ENCODE measurements at places on chromosomes 7 and 10. TPM values are rescaled to one million over a fixed set of nuclear protein-coding genes. Genes with fewer than 3 reads are reported as not detected.
A peak's percentile ranks its signal among the peaks of the same experiment; 100 is the strongest.

DNA sequence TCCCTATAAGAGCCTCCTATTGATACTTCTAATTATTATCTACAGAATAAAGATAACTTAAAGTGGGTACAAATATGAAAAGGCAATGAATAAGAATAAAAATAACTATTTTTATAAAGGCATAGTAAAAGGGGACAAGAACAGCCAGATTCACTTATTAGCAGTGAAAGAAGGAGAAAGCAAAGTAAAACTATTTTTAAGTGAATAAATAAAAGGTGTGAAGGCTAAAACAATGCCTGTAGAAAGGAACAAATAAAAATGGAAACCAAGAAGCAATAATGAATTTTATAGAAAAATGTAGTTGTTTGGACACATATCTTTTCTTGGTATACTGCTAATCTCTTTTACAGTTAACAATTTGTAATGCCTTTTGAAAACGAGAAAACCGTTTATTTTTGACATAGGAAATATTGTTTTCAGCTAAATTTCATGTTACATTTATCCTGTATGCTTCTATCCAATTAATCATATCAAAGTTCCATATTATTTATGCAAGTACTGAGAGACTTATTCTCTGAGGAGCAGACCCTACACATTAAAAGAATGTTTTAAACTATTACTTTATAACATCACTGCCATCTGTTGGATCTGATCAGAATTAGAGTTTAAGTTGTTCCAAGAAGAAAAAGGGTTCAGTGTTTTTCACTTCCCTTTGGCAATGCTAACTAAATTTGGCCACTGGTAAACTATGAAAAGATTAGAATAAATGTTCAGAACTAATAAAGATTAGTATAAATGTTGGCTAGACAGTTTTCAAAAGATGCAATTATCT is 59.1 kb downstream of the ARMC3 start:
- peak; percentile 22 for DNase-seq

DNA sequence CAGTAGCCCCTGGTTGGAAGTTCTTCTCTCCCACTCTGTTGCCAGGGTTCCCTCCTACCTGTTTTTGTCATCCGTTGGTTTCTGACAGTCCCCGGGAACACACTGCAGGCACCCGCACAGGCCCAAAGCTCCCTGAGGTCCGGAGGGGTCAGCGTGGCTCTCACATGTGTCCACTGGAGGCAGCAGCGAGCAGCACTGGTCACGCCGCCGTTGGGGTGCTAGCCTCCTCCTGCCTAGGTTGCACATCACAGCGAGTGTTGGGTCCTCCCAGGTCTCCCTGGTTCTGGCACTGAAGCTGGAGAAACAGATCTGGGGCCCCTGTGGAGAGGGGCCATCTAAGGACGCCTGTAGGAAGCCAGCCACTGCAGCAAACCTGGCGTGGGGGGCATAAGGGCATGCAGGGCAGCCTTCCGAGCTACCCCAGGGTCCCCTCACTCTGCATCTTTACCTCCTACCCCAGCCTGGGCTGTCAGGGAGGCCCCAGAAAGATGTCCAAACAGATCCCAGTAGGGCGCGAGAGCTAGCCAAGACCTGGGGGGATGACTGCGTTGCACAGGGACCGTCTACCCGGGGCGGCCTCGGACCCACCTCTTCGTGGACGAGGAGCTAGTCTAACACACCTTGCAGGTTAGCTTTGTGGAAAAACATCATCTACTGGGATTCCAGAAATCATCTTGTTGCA is 28.9 kb downstream of the LRRC27 start:
- no peak for DNase-seq

DNA sequence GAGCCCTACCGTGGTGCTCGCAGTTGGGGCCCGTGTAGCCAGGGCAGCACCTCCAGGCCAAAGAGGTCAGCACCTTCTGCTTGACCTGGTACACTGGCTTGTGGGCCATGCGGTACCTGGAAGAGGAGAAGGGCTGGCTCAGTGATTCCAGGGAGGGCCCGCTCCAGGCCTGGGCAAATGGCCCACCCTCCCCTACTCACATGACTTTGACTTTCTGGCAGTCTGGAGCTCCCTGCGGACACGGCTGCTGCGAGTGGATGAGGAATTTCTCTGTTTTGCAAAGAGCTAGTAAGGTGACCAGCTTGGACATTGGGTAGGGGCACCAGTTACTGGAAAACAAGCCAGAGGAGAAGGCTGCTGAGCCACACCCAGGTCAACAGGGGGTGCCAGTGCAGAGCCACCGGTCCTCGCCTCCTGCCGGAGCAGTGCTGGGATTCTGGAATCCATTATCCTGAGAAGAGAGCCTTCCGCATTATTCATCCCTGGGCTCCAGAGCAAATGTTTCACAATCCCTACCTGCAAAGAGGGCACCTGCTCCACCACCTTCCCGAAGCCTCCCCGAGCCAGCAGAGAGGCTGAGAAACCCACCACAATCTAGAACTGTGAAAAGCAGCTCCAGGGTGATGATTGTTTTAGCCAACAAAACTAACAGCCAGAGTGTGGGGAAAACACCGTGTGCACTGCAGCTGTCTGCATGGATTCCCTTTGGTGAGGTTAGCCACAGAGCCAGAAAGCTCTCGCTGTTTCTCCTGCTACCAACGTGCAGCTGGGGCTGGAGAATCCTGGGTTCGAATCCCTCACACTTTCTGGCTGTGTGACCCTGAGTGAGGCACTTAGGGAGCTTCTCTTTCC is 11.8 kb downstream of the MMRN2 start:
- DNase-seq = no peak

DNA sequence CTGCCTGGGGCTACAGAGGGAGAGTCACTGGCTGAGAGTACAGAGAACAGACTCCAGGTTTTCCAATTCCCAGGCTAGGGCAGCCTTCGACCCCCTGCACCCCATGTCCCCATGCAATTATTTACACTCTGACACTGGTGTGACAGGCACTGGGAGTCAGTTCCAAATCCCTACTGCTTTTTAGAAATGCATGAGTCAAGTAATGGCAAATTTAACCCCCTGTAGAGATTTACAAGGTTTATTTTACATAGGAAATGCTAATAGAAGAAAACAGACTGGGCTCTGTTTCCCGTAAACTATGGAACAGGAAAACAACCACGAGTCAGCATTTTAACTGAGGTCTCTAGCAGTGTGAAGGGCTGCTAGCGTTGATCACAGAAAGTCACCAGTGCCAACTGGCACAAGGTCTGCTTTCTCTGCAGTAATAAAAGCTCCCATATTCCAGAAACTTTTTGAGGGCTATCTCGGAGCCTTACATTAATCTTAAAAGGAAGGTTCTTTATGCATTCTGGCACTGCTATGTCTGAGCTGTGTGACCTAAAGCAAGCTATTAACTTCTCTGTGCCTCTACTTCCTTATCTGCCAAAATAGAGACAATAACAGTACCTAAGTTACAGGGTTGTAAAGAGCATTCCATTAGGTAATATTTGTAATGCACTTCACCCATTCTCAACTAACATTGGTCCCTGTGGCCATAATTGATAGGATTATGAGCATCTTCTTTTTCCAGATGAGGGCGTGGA is 28.2 kb downstream of the NOD1 start:
- no peak for DNase-seq

DNA sequence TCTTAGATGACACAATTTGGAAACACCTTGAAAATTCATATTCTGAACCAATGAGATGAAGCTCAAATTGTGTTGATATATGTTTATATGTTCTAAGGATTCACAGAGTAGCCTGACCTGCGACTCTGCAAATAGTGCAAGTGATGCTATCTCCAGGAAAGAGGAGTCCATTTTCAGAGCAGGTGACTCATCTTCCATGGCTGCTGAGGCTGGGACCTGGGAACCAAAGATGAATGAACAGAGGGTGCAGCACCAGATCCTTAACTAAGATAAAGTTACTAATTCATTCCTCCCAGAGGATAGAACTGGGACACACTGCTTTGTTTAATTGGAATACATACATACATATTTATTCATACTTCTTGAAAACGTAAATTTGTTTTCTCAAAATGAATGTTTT is 240.6 kb upstream of the SEMA3C start:
- DNase-seq = no peak

GRCh38 chr10:110414548-110415309 is 83.0 kb upstream of the DUSP5 start:
- no peak for DNase-seq

GRCh38 chr10:83517456-83517855 is 621.9 kb upstream of the GHITM start:
- no peak for DNase-seq

The ZNF25 gene
- 5.0 TPM for total RNA-seq

GRCh38 chr7:1859266-1860035 is 189.4 kb downstream of the ELFN1 start:
- DNase-seq = no peak

The NRG3 gene
- 8.9 TPM for total RNA-seq

The TET1 gene
- 2.4 TPM for total RNA-seq

DNA sequence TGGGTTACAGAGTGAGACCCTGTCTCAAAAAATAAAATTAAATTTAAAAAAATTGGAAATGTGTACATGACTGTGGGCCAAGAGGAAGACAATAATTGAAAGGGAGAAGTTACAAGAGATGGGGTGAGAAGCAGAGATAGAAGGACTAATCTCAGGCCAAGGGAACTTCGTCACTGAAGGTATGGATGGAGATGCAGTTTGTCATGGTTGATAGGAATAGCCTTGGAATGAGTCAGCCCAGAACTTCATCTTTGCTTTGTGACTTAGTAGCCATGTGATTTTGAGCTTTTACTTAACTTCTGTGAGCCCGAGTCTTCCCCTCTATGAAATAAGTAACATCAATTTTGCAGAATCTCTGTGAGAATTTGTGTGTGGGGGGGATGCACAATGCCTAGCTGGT is 6.5 kb upstream of the PODXL start:
- DNase-seq = no peak

DNA sequence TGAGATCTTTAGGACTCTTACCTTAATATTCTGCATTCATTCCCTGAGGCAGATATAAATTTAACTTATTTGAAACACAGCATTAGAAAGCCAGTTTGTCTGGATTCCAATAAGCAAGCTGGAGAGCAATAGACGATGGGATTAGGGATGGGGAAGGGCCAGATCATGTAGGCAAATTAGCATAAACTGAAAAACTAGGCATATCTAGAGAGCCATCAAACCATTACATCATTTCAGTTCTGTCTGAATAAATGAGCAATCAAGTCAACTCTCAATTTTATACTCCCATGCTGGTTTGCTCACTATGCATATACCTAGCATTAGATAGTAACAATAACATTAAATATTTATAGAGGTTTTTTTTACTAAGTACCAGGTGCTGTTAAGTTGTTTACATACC is 583.6 kb upstream of the LRRN3 start:
- DNase-seq = no peak

DNA sequence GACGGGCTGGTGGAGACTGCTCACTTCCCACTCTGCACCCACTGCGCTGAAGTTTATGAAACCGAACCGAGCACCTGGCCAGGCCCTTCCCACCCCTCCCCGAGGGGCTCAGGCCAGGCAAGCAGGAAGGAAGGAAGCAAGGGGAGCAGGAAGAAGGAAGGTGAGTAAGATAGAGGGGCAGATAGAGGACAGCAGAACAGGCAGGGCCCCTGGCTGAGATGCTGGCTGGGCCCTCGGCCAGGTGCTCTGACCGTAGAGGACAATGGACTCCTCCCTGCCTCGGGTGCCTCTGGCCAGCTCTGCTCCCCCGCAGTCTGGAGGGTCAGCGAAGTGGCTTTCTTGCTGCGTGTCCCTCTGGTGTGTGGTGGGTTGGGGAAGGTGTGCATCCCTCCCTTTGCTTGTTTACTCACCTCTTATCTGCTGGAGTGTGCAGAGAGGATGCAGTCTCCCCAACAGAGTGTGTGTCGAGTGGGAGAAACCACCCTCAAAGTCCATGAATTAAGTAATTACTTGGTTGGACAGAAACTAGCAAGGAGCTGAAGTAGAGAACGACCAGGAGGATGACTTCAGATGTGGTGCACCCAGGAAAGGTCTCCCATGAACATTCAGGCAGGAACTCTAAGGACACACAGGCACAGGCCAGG is 82.8 kb upstream of the PPP2R2D start:
- no peak for DNase-seq

DNA sequence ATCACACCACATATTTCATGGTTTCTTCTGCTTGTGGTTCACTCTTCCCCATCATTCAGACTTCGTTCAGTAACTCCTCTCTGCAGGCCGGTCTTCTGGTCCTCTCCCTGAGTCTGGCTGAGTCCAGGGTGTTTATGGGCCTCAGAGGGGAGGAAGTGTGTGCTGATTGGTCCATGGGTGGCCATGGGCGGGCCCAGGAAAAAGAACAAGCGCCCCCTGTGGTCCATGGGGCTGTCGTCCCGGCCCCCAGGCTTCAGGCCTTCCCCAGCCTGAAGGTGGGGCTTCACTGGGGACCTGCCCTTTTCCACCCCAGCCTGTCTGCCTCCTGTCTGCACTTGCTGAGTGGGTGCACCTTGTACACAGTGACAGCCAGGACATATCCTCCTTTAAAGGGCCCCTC is 123.7 kb downstream of the VIPR2 start:
- DNase-seq = no peak

- no peak for DNase-seq
Observed at GRCh38 chr7:47282790-47283496, 299.0 kb downstream of the TNS3 start.

DNA sequence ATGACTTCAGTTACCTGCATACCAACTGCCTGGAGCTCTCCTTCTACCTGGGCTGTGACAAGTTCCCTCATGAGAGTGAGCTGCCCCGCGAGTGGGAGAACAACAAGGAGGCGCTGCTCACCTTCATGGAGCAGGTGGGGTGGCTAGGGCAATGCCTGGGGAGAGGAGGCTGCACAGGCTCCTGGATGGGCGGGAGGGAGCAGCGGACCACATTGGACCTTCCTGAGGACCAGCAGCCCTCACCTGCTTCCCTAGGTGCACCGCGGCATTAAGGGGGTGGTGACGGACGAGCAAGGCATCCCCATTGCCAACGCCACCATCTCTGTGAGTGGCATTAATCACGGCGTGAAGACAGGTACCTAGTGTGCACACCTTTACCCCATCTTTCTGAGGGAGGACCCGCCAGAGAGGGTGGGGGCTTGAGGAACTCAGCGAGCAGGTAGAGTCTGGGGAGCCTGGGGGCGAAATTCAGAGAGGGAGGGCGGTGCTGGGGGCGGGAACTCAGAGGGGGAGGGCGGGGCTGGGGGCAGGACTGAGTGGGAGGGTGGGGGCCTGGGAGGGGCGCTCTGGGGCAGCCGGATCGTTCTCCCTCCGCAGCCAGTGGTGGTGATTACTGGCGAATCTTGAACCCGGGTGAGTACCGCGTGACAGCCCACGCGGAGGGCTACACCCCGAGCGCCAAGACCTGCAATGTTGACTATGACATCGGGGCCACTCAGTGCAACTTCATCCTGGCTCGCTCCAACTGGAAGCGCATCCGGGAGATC is 9.0 kb downstream of the AEBP1 start:
- DNase-seq = no peak

The TMEM139 gene
- total RNA-seq = 1.1 TPM

- peak; percentile 10 for DNase-seq
Observed at GRCh38 chr10:112137154-112137987, 46.2 kb downstream of the GPAM start.
